ENCODE measurements at places on chromosomes 5 and 9.

- no peak for DNase-seq
These were observed 592.9 kb downstream of the SEMA5A start for GRCh38 chr5:8953016-8953415.

DNA sequence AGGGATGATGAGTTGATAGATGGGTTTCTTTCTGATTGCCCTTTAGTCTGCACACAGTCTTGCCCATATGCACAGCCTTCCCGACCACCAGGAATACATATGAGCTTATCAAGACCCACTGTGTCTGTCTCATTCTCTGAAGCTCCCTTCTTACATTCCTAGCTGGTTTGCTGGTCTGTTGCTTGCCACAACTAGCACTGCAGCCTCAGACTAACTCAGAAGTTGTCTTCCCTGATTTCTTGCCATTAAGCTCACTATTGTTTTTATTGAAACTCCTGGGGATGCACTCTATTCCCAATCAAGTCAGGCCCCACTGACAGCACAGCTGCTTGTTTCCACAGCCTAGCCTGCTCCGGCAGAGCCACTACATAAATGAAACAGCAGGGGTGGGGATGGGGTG, 97.5 kb downstream of the SAXO1 start:
- no peak for DNase-seq

DNA sequence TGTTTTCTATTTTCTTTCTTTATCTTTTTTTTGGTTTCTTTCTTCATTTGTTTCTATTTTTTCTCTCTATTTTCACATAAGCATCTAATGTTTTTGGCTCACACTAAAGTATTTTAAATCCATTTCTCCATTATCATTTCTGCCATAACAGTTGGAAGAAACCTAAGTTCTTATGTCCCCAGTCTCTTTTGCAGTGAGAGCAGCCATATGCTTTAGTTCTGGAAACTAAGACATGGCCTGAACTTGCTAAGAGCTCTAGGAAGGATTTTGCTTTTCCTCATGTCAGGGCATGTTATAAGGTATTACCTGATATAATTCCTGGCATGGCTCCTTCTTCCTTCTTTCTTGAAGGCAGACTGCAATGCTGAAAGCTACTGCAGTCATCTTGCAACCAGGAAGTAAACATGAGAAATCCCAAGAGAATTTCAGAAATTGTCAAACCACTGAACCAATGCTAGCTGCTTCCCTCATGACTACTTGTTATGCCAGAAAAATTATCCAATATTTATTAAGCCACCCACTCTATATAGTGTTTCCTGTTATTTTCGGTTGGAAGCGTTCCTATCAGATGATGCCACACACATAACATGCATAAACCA, 171.1 kb downstream of the TAF11L14 start:
- DNase-seq = no peak

DNA sequence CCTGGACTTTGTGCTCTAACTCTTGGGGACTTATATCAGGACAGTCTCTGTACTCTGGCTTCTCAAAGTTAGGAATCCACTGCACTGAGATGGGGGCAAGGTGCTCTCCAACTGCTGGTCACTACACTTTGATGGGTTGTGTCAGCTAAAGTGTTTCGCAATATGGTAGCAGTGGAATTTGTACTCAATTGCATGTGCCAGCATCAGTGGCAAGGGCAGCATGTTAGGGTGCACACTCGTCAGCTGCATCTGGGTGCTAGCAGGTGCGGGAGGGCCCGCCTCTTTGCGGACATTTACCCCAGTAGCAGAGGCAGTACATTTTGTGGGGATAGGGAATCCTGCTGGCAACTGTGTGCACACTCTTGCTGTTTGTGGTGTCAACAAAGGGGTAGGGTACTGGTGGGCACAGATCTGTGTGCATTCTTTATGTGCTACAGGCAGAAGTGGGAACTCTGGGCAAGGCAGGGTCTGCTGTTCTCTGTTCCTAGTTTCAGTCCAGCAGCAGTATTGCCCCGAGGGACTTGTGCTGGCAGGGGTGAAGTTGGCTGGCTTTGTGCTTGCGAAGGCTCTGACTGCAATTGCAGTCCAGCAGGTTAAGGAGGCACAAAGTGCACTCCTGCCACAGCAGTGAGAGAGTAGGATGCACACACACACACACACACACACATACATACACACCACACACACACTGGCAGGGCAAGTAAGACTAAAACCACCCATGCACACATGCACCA, 924.8 kb upstream of the CDH9 start:
- DNase-seq = no peak

DNA sequence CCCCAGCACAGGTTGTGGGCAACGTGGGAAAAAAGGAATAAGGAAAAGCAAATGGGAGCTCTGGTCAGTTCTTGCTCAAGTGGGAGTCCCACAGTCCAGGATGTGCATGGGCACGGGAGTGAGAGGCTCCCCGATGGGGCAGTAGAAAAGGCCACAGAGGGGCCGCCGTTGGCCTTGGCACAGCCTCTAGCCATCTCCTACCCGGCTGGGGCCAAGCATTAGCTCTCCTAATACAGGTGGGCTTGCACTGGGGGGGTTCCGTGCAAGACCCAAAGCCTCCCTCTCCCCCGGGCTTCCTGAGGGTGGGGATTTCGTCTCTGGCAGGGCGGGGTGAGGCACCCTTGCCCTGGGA, 212.2 kb upstream of the MVB12B start:
- DNase-seq = no peak

GRCh38 chr9:107870927-107871680, 381.5 kb upstream of the KLF4 start:
- no peak for DNase-seq

DNA sequence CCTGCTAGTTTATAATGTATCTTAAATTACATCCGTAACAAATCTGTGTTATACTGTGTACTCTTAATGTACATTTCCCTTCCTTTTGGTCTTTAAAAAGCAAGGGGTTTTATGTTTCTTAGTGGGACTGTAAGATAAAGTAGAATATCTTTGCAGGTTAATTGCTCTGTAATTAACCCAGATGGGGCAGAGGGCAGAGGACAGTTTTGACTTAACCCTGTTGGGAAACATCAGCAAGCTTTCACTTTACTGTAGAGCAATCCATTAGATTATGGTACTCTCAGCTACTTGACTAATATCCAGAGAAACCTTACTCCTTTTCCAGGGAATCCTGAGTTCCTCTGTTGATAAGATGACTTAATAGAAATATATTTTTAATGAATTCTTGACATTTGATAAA, 74.3 kb downstream of the TLE4 start:
- DNase-seq = no peak

DNA sequence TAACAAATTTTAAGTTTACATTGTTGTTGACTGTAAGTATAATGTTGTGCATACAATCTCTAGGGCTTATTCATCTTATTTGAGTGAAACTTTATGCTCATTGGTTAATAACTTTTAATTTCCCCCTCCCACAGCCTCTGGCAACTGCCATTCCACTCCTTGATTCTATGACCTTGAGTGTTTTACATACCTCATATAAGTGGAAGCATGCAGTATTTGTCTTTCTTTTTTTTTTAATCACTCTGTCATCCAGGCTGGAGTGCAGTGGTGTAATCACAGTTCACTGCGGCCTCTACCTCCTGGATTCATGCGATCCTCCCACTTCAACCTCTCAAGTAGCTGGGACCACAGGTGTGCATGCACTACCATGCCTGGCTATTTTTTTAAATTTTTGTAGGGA, 83.9 kb downstream of the KCTD16 start:
- DNase-seq = no peak

DNA sequence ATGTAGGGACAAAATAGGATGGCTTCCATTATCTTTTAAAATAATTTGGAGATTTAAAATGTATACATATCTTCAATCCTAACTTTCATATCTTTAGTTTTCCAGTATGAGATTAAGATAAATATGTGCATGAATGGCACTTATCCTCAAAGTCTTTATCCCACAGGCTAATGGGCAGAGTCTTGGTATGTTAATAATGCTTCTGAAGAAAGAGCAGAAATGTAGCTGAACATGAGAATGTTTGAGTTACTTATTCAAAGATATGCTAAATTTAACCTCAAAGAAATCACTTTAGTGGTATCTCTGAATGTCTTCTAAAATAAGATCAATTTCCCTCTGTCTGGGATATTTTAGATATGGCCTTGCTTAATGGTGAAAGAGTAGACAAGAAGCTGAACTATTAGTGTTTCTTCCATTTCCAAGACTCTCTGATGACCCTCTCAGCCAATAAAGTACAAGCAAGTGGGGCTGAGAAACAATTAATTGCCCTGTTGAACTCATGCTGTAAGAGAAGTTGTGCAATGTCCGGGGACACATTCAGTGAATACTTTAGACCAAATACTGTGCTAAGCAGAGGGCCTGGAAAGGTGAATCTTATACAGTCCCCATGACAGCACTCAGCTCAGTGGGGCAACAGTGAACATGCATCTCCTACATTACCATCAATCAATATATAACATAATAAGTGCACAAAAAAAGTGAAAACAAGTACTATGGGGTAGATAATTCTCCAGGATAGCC, 50.0 kb upstream of the ADAMTSL1 start:
- DNase-seq = no peak

DNA sequence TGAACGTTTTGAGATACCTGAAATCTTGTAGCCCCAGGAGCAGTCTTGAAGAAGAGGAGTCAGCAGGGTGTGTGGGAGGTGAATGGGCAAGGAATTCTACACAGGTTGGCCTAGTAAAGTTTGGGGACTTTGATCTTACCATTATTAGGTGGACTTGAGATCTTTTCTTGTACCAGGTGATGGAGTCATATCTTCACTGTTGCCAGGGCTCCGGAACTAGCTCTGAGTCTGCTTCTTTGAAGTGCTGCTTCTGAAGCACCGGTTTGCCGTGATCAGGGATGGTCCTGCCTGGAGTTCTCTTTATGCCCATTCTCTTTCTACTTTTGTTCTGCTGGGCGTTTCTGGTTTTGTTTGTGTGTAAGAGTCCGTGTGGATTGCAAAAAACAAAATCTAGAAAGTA, 27.4 kb downstream of the RCL1 start:
- no peak for DNase-seq

GRCh38 chr9:33388110-33388994, 14.0 kb downstream of the AQP7 start:
- peak; percentile 13 for DNase-seq

DNA sequence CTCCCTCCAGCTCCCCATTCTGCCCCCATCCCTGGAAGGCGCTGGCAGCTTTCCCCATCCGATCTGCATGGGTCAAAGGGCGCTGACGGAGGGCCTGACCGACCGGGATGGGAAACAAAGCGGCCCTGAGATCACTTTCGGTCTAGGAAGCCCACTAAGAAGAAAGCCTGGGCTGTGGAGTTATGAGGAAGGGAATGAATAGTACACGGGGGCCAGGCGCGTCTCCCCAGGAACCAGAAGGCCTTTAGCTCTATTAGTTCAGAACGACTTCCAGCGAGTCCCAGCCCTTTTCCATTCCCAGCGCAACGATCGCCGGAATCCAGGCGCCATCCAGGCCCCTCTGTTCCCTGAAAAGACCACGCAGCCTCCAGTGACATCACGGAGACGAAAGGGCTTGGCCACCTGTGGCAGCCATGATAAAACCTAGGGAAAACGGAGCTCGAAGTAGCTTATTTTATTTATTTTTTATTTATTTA, 70.1 kb upstream of the CCDC180 start:
- DNase-seq = no peak

DNA sequence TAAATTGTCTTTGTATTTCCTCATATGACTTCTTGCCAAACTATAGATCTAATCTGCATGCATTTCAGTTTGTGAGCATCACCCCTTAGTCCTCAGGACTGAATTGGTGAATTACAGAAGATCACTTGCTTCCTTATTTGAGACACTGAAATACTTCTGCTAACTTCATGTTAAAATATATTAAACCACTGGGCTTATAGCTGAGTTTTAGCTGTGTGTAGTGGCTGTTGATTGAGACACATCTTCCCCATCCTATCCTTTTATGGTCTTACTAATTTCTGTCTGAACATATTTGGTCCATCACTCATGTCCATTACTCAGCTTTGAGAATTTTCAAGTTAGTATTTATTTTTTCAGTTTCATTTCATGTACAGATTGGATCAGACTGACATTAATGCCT, 295.9 kb downstream of the PSAT1 start:
- no peak for DNase-seq

DNA sequence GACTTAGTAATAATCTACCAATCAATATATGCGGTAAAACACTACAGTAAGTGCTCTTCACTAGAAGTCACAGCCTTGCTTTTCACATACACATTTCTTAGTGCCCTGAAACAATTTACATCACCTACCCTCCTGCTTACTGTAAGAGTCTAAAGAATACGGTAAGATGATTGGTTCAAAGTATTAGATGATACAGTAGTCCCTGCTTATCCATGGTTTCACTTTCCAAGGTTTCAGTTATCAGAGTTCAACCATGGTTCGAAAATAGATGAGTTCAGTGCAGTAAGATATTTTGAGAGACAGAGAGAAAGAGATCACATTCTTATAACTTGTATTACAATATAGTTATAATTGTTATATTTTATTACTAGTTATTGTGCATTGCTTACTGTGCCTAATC, 83.0 kb downstream of the CPLANE1 start:
- no peak for DNase-seq

GRCh38 chr9:134704498-134704897, 62.9 kb downstream of the COL5A1 start:
- DNase-seq = no peak

GRCh38 chr9:72554221-72554641, 32.8 kb downstream of the TMC1 start:
- DNase-seq = no peak

GRCh38 chr9:128161215-128161902, 1.3 kb downstream of the BBLN start:
- DNase-seq = no peak

GRCh38 chr5:36423578-36424307, 122.0 kb upstream of the RANBP3L start:
- no peak for DNase-seq

DNA sequence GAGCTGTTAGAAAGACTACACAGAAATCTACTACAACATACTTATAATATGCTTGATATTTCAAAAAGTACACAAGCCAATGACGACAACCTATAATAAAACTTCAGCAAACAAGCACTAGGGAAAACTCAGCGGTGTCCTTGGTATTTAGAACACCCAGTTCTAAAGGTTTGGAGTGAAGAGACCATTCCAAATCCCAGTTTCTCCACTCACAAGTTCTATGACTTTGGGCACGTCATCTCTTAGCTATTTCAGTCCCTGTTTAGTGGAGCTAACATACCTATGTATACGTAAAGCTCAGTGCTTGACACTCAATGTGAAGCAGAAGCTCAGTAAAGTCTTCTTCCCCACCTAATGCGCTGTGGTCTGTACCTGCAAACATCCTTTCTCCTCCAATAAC, 52.8 kb downstream of the MLLT3 start:
- no peak for DNase-seq

DNA sequence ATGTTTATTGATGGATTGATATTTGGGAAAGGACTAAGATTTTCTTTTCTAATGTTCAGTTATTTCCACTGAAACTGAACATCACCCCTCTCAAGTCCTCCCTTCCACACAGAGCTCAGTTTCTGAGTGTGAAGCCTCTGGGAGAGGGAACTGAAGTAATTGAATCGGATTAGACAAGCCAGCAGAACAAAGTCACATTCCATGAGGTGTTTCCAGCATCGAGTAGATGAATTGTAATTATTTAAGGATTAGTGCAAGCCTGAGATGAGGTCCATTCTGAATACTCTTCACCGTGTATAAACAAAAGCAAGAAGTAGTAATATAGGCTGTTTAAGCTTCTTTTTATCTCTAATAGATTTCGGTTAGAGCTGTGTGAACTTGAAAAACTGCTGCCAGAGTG, 2060.5 kb downstream of the MAT2B start:
- no peak for DNase-seq

- DNase-seq = no peak
These were observed 97.0 kb upstream of the TARS1 start for GRCh38 chr5:33343676-33344327.
